ENCODE measurements at places on chromosomes 3 and 15.

GRCh38 chr3:188370081-188370830, 216.3 kb downstream of the LPP start:
- DNase-seq: no peak

DNA sequence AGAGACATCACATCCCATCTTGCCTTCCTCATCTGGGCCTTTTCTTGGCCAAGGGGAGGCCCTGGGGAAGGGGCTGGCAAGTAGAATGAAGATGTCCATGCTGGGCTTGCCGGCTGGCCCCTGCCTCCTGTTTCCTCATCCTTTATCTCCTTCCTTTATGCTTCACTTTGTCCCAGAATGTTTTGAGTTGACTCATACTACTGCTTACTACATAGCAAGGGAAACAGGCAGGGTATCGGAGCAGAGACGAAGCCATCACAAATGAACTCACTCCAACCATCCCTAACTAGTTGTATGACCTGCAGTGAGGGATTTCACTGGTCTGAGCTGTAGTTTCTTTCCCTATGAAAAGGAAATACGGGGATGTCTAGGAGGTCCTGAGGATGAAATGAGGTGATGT, 66.0 kb downstream of the CHDH start:
- DNase-seq: no peak

GRCh38 chr3:175274474-175275218, 415.5 kb downstream of the NAALADL2 start:
- DNase-seq: peak; percentile 71

- DNase-seq: no peak
Observed at GRCh38 chr3:134840459-134840858, 45.4 kb downstream of the EPHB1 start.

DNA sequence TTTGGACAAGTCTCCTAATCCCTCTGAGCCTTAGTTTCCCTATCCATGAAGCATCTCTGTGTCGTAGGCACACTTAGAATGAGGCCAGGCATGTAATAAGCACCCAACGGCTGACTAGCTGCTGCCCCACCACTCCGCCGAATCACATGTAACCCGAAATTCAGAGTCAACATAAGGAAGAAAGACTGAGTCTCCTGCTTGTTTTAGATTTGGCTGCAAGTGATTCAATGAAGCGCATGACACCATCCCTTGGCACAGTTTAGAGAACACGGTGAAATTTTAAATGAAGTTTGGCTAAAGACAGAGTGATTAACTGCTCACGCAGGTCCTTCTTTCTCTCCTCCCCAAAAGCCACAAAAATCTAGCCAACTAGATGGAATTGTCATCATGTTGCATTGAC, 279.2 kb downstream of the TLE3 start:
- no peak for DNase-seq

DNA sequence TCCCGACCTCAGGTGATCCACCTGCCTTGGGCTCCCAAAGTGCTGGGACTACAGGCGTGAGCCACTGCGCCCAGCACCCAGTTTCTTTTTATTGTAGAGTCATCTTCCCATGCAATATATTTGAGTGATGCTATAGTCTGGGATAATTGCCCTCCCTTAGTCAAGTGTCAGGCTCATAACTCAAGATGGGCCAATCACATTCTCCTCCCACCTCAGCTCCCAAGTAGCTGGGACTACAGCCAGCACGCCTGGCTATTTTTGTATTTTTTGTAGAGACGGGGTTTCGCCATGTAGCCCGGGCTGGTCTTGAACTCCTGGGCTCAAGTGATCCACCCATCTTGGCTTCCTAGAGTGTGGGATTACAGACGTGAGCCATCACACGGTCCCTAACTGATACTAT, 15.2 kb upstream of the PTPN9 start:
- DNase-seq: no peak

- DNase-seq: no peak
Observed at GRCh38 chr3:171327441-171328174, 132.6 kb downstream of the TNIK start.

- DNase-seq: no peak
Observed at GRCh38 chr15:73597036-73597638, 36.1 kb downstream of the NPTN start.

GRCh38 chr3:83434880-83435587, 1523.8 kb upstream of the CADM2 start:
- no peak for DNase-seq

DNA sequence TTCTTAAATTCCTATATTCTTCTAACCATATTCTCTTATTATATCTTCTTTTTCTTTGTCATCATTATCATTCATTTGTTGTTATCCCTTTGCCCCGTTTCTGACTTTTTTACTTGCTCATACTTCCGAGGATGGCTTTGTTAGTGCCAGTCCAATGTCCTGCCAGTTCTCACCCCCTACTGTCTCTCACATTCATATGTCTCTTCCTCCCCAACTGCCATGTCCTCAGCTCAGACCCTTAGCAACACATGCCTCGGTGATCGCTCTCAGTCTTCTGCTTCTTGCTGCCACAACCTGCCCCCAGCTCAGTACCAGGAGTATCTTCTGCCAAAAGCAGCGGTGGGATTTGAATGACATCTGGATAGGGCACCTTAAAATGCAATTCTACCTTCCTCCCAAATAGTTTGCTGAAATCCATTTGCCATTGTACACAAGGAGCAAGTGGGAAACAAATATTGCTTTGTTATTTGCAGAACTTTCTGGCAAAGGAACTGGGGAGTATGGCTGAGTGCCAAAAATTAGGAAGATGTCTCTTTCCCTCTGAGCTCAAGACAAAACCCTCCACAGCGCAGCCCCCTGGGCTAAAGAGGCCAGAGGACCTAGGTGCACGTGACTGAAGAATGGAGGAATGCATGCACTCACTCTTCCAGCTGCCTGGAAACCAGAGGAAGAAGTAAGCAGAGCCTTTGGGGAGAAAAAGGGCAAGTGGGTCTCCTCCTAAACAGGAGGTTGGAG, 57.7 kb upstream of the CTNNB1 start:
- DNase-seq: no peak

DNA sequence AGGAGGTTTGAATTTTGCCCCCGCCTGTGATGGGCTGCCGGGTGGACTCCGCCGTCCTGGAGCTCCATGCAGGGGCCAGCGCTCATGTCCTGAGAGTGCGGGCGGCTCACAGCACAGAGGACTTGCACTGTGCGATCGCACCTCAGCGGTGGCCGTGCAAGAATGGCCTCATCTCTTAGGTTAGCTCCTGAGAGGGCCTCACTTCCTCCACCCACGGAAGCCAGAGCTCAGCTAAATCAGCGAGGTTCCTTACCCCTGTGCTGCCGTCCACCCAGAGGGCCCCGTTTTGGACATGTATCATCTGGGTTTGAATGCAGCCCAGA, 72.0 kb upstream of the PCSK6 start:
- DNase-seq: no peak

DNA sequence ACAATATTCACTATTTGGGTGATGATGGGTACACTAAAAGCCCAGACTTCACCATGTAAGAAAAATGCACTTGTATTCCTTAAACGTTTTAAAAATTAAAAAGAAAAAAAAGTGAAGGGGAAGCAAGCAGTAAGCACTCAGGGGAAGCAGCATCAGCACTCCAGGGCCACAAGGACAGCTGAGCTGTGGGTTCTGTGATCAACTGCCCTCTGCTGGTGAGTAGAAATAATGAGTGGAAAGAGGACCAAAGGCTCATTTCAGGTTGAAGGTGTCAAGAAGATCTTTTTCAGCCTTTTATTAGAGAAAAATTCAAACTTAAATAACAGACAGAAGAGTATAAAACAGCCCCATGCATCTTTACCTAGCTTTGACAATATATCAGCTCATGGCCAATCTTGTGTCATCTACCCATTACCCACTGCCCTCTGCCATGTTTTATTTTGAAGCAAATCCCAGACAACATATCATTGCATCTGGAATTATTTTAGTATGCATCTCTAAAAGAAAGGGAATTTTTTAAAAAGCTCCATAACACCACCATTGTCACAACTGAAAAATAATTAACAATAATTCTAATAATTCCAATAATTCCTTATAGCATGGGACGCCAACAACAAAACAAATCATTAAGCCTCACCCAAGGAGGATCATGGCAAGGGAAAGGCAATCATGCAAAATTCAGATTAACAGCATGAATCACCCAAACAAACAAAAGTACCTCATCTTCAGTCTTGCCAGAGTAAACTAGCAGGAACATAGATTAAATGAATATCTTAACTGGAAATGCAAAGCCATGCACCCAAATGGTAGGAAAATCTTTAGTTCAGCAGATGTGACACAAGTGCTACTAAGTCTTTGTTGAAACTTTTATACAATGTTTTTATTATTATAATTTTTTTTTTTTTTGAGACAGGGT, 42.5 kb downstream of the TAMM41 start:
- DNase-seq: no peak

DNA sequence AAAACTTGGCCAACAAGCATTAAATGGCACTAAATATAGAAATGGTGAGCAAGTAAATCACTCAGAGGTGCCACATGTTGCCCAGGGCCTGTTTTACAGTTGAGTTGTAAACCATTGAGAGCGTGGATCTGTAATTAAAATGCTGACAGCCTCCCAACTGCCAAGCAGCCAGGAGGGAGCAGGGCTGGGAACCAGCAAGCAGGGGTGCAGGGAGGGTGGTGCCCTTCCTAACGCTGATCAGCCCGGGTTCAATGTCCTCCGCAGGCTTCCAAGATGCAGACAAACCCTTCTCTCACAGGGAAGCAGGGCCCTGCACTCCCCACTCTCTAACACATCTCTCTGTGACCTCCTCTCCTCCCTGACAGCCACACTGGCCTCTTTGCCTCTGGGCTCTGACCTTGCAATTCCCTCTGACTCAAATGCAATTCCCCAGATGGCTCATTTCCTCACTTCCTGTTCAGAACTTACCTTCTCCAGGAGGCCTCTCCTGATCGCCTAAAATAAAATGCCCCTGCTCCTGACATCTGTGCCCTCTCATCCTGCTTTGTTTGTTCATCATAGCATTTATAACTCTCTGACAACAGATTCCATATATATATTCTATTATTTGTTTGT, 40.0 kb downstream of the WNT7A start:
- DNase-seq: no peak

- DNase-seq: no peak
Observed at GRCh38 chr3:171790898-171791691, 19.2 kb downstream of the PLD1 start.

- DNase-seq: no peak
Observed at GRCh38 chr3:142040941-142041491, 108.3 kb downstream of the TFDP2 start.

- no peak for DNase-seq
Observed at GRCh38 chr3:183006396-183007002, 26.2 kb upstream of the DCUN1D1 start.

- DNase-seq: no peak
Observed at GRCh38 chr3:15319575-15319974, 12.8 kb downstream of the SH3BP5 start.

- no peak for DNase-seq
Observed at GRCh38 chr3:69511361-69511760, 125.5 kb upstream of the FRMD4B start.

DNA sequence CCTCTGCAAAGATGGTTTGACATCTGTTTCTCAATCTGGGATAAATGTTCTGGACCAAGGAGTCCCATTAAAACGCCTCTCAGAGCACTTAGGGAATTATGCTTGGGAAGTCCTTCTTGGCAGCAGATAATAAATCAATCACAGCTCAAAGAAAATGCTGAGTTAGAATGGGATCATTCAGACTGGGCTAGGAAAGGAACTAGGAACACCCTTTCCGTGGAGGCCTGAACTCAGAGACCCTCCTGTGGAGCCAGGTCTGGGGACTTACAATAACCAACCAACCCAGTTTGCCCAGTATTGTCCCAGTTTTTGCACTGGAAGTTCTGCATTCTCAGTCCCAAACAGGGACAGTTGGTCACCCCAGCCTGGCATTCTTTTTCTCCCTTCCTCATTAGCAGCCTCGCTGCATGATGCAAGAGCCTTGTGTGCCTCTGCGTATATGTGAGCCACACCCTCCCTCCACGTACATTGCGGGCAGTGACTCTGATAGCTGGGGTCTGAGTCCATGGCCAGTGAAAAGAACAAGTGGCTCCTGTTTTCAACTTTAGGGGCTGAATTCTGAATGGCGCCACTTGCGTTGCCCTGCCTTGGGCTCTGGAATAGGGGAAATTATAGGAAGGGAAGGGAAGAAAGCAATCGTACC, 88.7 kb downstream of the SEMA5B start:
- no peak for DNase-seq

GRCh38 chr15:48596415-48596814, 49.1 kb downstream of the FBN1 start:
- no peak for DNase-seq

GRCh38 chr15:60079210-60079609, 75.1 kb downstream of the FOXB1 start:
- DNase-seq: no peak

- no peak for DNase-seq
Observed at GRCh38 chr15:88003541-88004327, 252.8 kb downstream of the NTRK3 start.

DNA sequence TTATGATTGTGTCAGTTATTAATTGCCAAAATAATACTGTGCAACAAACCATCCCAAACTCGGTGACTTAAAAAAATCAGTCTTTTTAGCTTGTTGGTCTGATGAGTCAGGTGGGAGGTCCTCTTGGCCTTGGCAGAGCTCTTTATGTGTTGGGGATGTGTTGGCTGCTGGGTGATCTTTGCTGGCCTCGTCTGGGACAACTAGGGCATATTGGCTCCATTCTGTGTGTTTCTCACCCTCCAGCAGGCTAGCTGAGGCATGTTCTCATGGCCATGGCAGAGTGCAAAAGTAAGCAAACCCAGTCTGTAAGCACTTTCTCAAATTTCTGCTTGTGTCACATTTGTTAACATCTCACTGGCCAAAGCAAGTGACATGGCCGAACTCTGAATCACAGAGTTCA, 251.6 kb downstream of the RPLP1 start:
- DNase-seq: no peak

GRCh38 chr15:60821462-60822061, 342.6 kb upstream of the ICE2 start:
- DNase-seq: no peak

DNA sequence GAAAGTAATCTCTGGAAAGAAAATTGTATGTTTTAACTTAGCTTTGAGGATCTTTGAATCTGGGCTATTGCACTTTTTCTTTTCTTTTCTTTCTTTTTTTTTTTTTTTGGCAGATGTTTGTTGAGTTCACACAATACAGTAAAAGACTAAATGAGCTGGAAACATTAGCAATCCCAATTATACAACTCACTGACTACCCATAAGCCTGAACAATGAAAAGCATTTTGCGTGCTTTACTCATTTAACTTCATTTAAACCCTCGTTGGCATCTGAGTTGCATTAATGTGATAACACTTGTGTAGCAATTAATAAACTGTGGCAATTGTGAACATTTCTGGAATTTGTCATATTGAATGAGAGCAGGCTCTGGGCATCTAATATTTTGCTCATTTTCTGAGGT, 269.4 kb upstream of the RBMS3 start:
- DNase-seq: no peak

Data from NCI-H2171 (cell line).